ENCODE measurements at places on chromosomes 7 and 10.

- no peak for DNase-seq
Measured at GRCh38 chr10:14124941-14125340, 205.8 kb downstream of the FRMD4A start.

- DNase-seq, result no peak
Measured at GRCh38 chr10:1548146-1548545, 189.2 kb downstream of the ADARB2 start.

DNA sequence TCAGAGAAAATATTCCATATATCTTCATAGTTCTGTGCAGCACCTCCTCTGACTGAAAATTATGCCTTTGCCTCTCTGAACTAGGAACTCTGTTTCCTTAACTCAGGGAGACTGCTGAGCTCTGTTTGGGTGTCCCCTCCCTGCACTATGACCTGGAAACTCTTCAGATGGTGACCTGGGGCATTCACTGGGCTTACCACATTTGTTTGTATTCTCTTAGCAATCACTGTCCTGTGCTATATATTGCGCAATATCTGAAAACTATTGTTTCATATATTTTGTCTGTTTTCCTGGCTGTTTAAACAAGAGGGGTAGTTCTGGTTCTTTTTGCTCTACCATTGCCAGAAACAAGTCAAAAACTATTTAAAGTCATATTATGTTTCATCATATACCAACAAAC is 181.8 kb upstream of the KIAA1217 start:
- no peak for DNase-seq

DNA sequence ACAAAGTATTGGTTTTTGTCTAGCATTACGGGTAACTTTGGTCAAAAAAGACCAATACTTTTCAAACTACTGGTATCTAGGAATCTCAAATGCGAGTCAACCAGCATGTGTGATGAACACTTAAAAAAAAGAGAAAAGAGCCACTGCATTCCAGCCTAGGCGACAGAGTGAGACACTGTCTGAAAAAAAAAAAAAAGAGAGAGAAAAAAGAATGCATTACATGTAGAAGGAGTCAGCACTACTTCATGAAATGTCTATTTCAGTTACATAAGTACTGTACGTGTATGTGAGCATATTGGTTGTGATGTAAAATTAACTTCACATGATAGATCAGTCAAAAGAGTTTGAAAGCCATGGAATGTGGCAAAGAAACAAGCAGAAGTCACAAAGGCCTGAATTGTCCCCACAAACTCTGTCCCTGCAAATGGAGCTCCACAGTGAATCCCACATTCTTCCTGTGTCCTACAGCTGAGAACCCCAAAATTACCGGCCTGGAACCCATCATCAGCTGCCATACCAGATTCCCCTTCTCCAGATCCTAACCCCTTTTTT is 1.6 kb downstream of the DENND11 start:
- no peak for DNase-seq

GRCh38 chr10:128068398-128069285 is 57.6 kb downstream of the MKI67 start:
- DNase-seq, result no peak

DNA sequence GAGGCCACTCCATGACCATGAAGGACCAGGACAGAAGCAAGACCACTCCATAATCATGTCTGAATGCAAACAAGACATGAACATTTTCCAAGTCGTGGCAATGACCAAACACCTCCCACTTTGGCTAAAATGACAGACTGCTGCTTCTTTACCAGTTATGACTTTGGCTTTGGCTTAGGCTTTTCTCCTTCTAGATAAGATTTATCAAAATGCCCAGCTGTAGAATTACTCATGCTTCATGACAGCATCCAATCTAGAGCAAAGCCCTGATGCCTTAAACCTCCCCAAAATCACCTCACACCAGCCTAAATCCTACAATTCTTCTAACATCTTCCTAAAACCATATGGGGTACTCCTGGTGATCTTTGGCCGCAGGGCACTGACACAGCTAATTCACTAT is 102.1 kb downstream of the VPS41 start:
- no peak for DNase-seq

- no peak for DNase-seq
Measured at GRCh38 chr7:106216923-106217542, 67.8 kb downstream of the NAMPT start.

GRCh38 chr10:10353326-10353868 is 664.3 kb upstream of the CELF2 start:
- DNase-seq, result no peak

GRCh38 chr7:151181011-151181431 is 6.0 kb downstream of the ASB10 start:
- no peak for DNase-seq

DNA sequence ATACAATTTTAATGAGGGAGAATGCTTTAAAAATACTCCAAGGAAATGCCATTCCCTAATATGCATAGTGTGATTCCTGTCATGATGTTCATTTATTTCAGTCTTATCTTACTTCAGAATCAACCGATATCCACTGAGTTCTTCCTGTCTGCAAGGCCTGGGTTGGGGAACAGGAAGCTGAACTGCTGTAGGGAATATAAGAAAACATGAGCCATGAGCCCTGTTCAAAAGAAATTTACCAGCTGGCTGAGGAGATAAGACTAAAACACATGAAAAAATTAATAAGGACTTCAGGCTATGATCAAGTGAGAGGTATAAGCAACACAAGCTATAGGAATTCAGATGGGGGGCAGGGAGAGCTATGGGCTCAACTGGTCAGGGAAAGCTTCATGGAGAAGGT is 184.7 kb downstream of the PLPP4 start:
- no peak for DNase-seq

- DNase-seq, result no peak
Measured at GRCh38 chr10:115818012-115818411, 455.0 kb downstream of the GFRA1 start.

- no peak for DNase-seq
Measured at GRCh38 chr10:74681917-74682627, 144.3 kb upstream of the KAT6B start.

DNA sequence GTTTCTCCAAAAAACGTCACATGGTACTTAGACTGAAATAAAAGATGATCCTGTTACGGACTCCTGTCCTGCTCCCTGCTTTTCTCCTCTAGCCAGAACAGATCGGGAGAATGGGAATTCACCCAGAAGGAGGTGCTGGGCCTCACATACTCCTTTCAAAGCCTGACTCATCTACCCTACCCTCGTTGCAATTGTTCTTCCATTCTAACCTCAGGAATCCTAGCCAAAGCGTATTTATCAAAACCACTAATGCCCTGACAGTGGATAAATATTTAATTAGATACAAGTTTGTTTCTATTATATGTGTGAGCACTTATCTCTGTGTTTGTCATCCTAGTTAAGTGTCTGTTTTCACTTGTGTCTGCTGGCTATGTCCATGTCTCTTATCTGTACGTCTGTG is 21.7 kb downstream of the ZCWPW1 start:
- no peak for DNase-seq

GRCh38 chr10:77121829-77122228 is 515.8 kb downstream of the KCNMA1 start:
- no peak for DNase-seq

GRCh38 chr7:149817301-149817771 is 20.8 kb upstream of the ZNF862 start:
- DNase-seq, result no peak

Measured in stimulated activated CD4-positive, alpha-beta T cell treated with anti-CD3 and anti-CD28 coated beads, Interleukin-1b, Interleukin-23, amount 100 ng/mL, for 24 hours (primary cell).